CD4-positive, CD25-positive, alpha-beta regulatory T cell (primary cell): ENCODE measurements at places on chromosomes 7 and 10. TPM values are rescaled to one million over a fixed set of nuclear protein-coding genes. Genes with fewer than 3 reads are reported as not detected.

The CALHM3 gene
- polyA plus RNA-seq, result not detected

The STRIP2 gene
- not detected for polyA plus RNA-seq

- DNase-seq, result no peak
- no peaks in the 10 kb centered on the region for H3K36me3 ChIP-seq
- H3K4me1 ChIP-seq, result peaks cover 100% of the 10 kb centered on the region
- H3K4me3 ChIP-seq, result peak overlapping the region; percentile 63
Measured at GRCh38 chr10:124724279-124725027, 19.7 kb downstream of the FAM53B start.

GRCh38 chr10:62305813-62306212, 37.2 kb upstream of the RTKN2 start:
- H3K27ac ChIP-seq, result no peak overlapping the region
- H3K36me3 ChIP-seq, result no peaks in the 10 kb centered on the region
- DNase-seq, result no peak
- no peaks in the 10 kb centered on the region for H3K4me1 ChIP-seq
- peaks cover 4% of the 10 kb centered on the region for H3K27me3 ChIP-seq

DNA sequence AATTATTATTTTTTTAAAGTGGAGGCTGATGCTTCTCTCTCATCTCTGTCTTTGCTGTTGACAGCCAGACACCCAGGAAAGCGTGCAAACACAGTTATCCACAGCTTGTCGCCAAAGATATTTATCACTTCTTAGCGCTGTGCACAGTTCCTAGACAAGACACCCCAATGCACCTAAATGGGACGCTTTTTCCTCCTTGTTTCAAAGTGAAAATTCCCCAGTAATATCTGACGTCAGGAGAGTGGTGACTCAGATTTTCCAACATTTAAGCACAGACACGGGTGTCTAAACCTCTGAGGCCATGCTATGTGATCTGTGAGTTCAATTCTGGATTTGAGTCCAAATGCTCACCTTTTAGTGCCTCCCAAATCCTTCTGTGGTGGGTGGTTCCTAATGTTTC, 151.6 kb downstream of the EMX2 start:
- peaks cover 2% of the 10 kb centered on the region for H3K27me3 ChIP-seq
- H3K36me3 ChIP-seq, result no peaks in the 10 kb centered on the region
- H3K4me1 ChIP-seq, result no peaks in the 10 kb centered on the region
- H3K27ac ChIP-seq, result no peak overlapping the region

DNA sequence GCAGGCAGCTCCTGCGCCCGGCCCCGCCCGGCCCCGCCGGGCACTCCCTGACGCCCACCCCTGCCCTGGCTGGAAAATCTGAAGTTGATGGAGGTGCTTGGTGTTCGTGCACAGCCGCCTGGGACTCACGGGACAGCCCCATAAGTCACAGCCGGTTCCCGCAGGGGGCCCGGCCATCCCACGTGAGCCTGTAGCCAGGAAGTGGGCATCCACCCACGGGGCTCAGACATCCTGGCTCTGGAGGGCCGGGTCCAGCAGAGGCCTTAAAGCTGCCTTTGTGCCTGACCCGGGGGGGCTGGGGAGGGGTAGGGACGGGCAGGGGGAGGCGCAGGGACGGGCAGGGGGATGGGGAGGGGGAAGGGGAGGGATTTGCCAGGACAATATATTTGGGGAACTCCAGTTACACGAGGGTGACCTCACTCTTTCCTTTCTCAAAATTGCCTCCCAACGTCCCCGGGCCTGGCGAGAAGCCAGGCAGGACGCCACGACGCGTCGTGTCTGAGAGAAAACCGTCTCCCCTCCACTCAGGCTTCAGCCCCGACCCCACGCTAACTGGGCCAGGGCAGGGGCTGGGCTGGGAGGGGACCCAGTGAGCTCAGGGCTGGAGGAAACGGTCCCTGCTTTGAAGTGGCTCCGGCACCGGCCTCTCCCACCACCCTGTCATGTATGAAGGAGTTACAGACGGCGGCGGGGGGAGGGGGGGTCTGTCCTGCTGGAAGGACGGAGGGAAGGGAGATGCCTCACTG, 82.1 kb upstream of the PDGFA start:
- DNase-seq, result peak; percentile 60
- no peaks in the 10 kb centered on the region for H3K36me3 ChIP-seq
- H3K4me1 ChIP-seq, result peaks cover 50% of the 10 kb centered on the region
- H3K27me3 ChIP-seq, result no peaks in the 10 kb centered on the region

DNA sequence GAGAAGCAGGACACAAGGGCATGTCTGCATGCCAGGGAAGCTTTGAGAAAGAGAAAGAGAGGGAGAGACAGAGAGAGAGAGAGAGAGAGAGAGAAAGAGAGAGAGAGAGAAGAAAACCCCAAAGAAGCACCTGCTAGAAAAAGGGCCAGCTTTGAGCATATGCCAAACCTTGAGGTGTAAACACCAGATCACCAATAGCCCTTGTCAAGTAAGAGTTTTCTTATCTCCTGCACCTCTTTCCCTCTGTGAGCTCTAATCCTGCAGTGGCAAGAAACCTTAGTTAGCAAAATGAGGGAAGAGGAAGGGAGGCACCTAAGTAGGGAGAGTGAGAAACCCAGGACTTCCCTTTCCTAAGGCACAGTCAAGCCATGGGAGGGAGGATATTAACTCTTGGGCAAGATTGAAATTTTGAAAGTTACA, 11.3 kb upstream of the TRDMT1 start:
- no peaks in the 10 kb centered on the region for H3K27me3 ChIP-seq
- H3K4me3 ChIP-seq, result no peak overlapping the region
- H3K27ac ChIP-seq, result no peak overlapping the region
- no peak for DNase-seq

DNA sequence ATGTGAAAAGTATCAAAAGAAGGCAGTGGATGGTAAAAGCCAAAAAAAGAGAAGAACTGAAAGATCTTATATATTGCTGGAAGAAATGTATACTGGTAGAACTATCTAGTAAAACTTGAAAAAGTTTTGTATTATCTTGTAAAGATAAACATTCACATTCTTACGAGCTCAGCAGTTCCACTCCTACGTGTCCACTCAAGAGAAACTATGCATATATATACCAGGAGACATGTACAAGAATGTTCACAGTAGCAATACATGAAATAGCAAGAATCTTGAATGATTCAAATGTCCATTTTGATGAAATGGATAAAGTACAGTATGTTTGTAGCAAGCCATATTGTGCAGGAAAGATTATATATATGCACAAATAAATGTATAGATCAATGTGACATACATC, 155.0 kb downstream of the RNF133 start:
- no peak overlapping the region for H3K4me3 ChIP-seq

The AZGP1 gene
- not detected for polyA plus RNA-seq

DNA sequence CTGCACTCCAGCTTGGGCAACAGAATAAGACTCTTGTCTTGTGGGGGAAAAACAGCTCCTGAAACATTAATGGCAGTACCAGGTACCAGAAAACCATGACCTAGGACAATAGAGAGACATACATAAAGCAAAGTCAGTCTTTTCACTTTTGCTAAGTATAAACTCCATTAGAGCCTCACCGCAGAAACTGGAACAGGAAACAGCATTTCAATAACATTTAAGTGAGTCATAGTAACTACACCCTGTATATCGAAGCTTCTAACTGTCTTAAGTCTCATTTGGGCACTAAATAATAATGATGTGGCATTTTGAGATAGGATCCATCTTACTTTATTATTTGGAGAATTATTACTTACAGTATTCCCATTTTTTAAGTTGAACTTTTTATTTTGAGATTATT, 517.8 kb upstream of the CELF2 start:
- H3K36me3 ChIP-seq, result no peaks in the 10 kb centered on the region
- H3K27ac ChIP-seq, result no peak overlapping the region
- H3K4me1 ChIP-seq, result no peaks in the 10 kb centered on the region
- H3K27me3 ChIP-seq, result peaks cover 1% of the 10 kb centered on the region
- no peak overlapping the region for H3K4me3 ChIP-seq

DNA sequence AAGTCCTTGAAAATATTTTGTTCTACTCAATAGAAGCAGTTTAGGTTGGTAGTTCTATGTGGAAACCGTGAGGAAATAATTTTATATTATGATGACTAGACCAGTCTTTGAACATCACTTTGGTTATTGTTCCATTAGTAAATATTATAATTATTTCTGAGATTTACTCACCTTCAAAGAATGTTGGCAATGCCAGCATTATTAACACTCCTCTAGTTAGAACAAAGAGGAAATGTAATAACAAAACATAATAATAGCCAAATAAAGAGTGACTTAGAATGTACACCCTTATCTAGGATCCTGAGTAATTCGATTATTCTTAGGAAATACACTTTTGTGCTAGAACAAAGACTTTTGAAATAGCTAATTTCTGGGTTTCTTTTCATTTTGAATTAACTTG, 121.1 kb downstream of the CFTR start:
- H3K4me1 ChIP-seq, result no peaks in the 10 kb centered on the region
- H3K36me3 ChIP-seq, result no peaks in the 10 kb centered on the region
- H3K27me3 ChIP-seq, result no peaks in the 10 kb centered on the region

The GHRHR gene
- polyA plus RNA-seq, result not detected

- no peak overlapping the region for H3K4me3 ChIP-seq
- DNase-seq, result no peak
- H3K4me1 ChIP-seq, result peaks cover 18% of the 10 kb centered on the region
Measured at GRCh38 chr10:84175436-84175835, 1.8 kb downstream of the GPR15LG start.

- no peak for DNase-seq
- H3K4me1 ChIP-seq, result no peaks in the 10 kb centered on the region
- H3K27me3 ChIP-seq, result no peaks in the 10 kb centered on the region
- H3K4me3 ChIP-seq, result no peak overlapping the region
Measured at GRCh38 chr7:685540-685939, 41.0 kb upstream of the DNAAF5 start.

DNA sequence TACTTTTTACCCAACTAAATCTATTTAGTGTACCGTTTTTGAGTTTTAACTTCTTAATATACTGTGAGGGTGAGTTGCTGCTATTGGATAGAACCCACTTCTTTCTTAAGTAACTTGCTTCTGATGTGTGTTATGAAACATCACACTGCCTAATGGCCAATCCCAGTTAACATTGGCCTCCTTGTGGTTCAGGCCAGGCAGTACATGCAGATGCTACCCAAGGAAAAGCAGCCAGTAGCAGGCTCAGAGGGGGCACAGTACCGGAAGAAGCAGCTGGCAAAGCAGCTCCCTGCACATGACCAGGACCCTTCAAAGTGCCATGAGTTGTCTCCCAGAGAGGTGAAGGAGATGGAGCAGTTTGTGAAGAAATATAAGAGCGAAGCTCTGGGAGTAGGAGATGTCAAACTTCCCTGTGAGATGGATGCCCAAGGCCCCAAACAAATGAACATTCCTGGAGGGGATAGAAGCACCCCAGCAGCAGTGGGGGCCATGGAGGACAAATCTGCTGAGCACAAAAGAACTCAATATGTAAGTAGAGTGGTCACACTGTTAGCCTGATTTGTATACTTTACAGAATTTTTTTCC, 39.7 kb downstream of the TES start:
- peaks cover 61% of the 10 kb centered on the region for H3K36me3 ChIP-seq
- H3K27ac ChIP-seq, result no peak overlapping the region
- H3K4me3 ChIP-seq, result no peak overlapping the region
- H3K4me1 ChIP-seq, result no peaks in the 10 kb centered on the region

The SFRP5 gene
- 0.34 TPM for polyA plus RNA-seq

DNA sequence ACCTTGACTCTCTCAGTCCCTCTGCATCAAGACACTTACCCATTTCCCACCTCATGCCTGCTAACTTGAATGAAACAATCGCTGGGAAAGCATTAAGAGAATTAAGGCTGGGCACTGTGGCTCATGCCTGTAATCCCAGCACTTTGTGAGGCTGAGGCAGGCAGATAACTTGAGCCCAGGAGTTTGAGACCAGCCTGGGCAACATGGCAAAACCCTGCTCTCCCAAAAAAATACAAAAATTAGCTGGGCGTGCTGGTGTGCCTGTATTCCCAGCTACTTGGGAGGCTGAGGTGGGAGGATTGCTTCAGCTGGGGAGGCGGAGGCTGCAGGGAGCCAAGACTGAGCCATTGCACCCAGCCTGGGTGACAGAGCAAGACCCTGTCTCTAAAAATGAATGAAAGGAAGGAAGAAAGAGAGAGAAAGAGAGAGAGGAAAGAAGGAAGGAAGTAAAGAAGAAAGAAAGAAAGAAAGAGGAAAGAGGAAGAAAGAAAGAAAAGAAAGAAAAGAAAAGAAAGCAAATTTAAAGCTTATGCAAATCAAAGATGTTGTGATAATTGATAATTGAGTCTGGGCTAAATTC, 646 bp downstream of the SERPINE1 start:
- H3K27me3 ChIP-seq, result peaks cover 11% of the 10 kb centered on the region
- no peak for DNase-seq
- H3K27ac ChIP-seq, result no peak overlapping the region

- H3K27ac ChIP-seq, result no peak overlapping the region
- H3K4me3 ChIP-seq, result no peak overlapping the region
- no peaks in the 10 kb centered on the region for H3K4me1 ChIP-seq
- H3K36me3 ChIP-seq, result no peaks in the 10 kb centered on the region
- no peaks in the 10 kb centered on the region for H3K27me3 ChIP-seq
Measured at GRCh38 chr7:106170651-106171050, 58.5 kb upstream of the SYPL1 start.

- peak overlapping the region; percentile 51 for H3K4me3 ChIP-seq
- peaks cover 75% of the 10 kb centered on the region for H3K36me3 ChIP-seq
- H3K27me3 ChIP-seq, result no peaks in the 10 kb centered on the region
- H3K4me1 ChIP-seq, result peaks cover 59% of the 10 kb centered on the region
- DNase-seq, result no peak
Measured at GRCh38 chr10:62073429-62073828, 171.9 kb downstream of the ARID5B start.

- H3K27me3 ChIP-seq, result peaks cover 2% of the 10 kb centered on the region
- DNase-seq, result no peak
- H3K4me1 ChIP-seq, result no peaks in the 10 kb centered on the region
- H3K4me3 ChIP-seq, result no peak within 1 kb of the TSS
Measured at GRCh38 chr7:95485391-95486123, at the start of gene ASB4. ASB4 (plus strand) TSS chr7:95485943; CDS start chr7:95485972, 29 bp downstream.

The SGPL1 gene
- 16.8 TPM for polyA plus RNA-seq

DNA sequence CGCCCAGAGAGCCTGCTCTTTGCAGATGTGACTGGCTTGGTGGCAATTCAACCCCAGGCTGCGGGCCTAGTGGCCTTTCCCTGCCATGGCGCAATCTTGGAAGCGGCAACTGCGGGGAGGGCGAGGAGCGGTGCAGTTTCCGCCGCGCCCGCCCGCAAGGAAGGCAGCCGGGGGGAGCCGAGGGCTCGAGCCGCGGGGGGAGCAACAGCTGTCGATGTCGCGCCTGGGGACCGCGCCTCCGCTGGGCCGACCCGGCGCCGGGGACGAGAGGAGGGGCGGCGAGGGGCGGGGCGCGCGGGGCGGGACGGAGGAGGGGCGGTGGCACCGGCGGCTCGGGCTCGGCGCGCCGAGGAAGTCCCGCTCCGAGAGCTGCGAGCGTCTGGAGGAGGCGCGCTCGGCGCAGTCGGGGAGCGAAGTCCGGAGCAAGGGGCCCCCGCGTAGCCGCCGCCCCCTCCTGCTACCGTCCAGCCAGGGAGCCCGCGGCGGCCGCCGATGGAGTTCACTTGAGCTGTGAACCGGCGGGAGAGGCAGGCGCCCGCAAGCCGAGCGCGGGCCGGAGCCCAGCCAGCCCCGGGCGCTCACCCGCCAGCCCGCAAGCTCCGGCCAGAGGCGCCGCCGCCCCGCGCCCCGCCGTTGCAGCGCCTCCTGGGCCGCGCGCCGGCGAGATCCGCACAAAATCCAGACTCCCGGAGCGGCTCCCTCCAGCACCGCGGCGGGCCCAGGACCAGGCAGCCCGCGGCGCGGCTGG, 438.1 kb upstream of the GALNT17 start:
- no peaks in the 10 kb centered on the region for H3K36me3 ChIP-seq
- no peak overlapping the region for H3K27ac ChIP-seq
- peaks cover 13% of the 10 kb centered on the region for H3K27me3 ChIP-seq
- peaks cover 9% of the 10 kb centered on the region for H3K4me1 ChIP-seq
- DNase-seq, result no peak
- no peak overlapping the region for H3K4me3 ChIP-seq

- H3K27ac ChIP-seq, result no peak overlapping the region
- no peaks in the 10 kb centered on the region for H3K27me3 ChIP-seq
- no peaks in the 10 kb centered on the region for H3K36me3 ChIP-seq
- no peaks in the 10 kb centered on the region for H3K4me1 ChIP-seq
Measured at GRCh38 chr7:98319176-98319575, 37.7 kb downstream of the BRI3 start.

The OR2A7 gene
- polyA plus RNA-seq, result 0.51 TPM
